ENCODE measurements at places on chromosomes 11 and 22.

GRCh38 chr22:35418088-35418487, 18.1 kb downstream of the MCM5 start:
- no peak for DNase-seq

DNA sequence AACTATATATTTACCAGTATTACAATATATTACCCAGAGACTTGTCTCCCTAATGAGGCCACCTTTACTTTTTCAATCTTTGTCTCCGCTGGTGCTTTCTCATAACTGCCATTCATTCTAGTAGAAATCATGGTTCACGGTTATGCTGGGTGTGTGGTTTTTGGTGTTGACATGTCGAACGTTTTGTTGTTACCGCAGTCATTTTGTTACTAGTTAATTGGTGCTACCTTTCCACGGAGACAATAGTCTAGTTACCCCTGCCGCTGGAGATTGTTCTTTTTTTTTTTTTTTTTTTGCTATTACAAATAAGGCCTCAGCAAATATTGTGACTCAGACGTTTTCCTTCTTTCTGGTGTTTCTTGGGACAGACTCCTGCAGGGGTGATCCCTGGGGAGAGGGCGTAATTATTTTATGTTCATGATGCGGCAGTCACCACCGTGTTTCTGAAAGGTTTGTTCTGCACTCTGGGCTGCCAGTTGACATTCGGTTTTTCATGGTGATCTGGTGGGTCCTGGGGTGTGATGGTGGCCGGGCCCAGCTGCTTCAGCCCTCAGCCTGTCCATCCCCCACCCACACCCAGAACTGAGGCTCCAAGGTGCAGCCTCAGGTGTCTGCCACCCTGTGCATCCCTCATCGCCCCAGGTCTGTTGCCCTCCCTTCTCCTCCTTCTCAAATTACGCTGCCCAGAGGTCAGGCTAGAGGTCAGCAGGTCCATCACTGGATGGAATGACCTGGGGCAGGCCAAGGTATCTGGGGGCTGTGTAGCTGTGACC, 28.6 kb downstream of the LRP5 start:
- DNase-seq: no peak

- DNase-seq: no peak
Observed at GRCh38 chr22:25193548-25193947, 6.1 kb upstream of the CRYBB3 start.

DNA sequence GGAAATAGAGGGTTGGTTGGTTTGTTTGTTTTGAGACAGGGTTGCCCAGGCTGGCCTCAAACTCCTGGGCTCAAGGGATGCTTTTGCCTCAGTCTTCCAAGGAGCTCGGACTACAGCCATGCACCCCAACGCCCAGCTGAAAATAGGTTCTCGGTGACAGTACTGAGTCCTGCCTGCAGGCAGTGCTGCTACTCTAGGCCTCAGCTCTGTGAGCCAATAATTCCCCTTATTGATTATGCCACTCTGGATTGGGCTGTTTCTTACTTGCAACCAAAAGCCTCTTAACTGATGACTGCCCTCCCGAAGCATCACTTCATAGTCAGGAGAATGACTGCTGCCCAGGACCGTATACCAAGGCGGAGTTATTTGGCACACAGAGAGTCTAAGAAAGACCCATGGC, 1.2 kb upstream of the C11orf16 start:
- DNase-seq: no peak

GRCh38 chr22:33081686-33082590, 23.8 kb upstream of the SYN3 start:
- no peak for DNase-seq

DNA sequence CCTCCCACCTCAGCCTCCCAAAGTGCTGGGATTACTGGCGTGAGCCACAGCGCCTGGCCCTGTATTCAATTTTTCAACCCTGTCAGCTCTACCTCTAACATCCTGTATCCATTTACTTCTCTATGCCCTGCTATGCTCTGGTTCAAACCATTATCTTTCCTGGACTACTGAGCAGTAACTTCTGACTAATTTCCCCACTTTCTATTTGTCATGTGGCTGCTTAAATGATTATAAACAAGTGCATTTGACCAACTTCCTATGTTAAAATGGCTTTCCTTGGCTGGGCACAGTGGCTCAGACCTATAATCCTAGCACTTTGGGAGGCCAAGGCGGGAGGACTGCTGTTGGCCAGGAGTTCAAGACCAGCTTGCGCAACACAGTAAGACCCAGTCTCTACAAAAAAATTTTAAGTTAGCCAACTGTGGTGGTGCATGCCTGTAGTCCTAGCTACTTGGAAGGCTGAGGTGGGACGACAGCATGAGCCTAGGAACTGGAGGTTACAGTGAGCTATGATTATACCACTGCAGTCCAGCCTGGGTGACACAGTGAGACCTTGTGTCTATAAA, 2.1 kb downstream of the MED19 start:
- DNase-seq: no peak

GRCh38 chr11:122804796-122805195, 33.5 kb upstream of the CRTAM start:
- no peak for DNase-seq

- DNase-seq: no peak
Observed at GRCh38 chr22:33601062-33601461, 319.2 kb downstream of the LARGE1 start.

GRCh38 chr22:22657712-22658111, 13.3 kb downstream of the GGTLC2 start:
- DNase-seq: no peak

DNA sequence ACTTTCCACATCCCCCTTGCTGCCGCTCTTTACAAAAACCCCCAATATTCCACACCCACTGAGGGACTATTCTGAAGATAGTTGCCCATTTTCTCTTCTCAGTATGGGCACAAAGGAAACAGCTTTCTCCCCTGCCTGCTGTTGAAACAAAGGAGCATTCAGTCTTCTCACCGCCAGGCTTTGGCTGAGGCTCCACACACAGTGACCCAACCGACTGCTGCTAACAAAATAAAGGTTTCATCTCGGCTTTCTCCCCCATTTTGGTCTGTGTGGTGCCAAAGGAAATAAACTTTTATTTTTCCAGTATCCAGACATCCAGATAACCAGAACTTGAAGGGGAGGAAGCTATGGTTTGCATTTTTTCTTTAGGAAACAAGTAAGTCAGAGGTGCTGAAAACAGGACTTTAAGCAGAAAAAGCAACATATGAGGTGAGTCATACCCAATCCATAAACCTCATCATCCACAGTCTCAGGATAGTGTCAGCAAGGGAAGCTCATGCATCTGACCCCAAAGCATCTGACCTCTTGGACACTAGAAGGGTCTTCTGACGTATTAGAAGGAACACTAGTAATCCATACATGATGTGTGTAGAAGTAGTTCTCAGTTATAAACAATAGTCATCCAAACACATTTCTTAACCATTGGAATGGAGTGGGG, 6.4 kb downstream of the CLMP start:
- DNase-seq: no peak

DNA sequence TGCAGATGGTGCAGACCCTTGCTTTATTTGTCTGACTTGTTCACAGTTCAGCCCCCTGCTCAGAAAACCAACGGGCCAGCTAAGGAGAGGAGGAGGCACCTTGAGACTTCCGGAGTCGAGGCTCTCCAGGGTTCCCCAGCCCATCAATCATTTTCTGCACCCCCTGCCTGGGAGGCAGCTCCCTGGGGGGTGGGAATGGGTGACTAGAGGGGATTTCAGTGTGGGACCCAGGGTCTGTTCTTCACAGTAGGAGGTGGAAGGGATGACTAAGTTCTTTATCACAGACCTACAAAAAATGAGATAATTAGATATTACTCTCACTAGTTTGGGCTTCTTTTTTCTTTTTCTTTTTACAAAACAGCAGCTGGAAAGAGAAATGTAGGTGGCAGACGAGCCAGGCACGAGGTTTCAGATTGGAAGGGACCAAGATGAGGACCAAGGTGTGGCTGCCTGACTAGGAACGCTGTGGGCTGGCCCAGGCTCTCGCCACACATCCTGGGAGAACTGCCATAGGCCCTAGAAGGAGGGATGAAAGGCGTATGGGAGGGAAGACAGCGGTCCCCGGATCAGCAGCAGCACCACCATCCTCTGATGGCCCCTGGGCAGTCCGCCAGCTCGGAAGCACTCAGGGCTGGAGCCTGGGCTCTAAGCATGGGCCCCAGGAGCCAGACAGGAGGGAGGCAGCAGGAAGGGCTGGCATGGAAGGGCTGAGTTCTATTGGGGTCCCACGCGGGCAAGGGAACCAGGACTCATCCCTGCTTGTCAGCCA, 14.2 kb downstream of the TXN2 start:
- DNase-seq: no peak

- no peak for DNase-seq
Observed at GRCh38 chr11:65793144-65793581, 6.3 kb downstream of the OVOL1 start.
